LNCaP clone FGC (cell line): ENCODE measurements at places on chromosomes 5 and 9.

- DNase-seq: no peak
These were observed 2.0 kb upstream of the TNFAIP8 start for GRCh38 chr5:119353686-119354366.

- no peak for DNase-seq
These were observed 365.1 kb downstream of the ENC1 start for GRCh38 chr5:74275171-74275992.

DNA sequence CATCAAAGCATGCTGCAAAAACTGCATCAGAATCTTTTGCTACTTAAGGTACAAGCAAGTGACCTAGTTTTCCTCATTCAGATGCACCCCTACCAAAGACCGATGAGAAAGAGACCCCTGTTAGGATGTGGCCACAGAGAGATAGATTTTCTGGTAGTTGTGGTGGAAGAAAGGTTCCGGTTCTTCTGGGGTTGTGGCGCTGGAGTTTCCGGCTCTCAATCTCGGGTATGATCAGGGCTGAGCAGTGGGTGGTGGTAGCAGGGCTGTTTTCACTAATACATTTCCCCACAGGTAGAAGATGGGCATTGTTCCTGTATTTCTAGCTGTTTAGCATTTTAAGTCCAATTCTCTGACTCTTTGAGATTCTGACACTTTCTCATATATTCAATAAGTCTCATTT, 58.4 kb downstream of the PCSK1 start:
- no peak for DNase-seq

- no peak for DNase-seq
These were observed 6.1 kb downstream of the BBLN start for GRCh38 chr9:128166169-128166568.

- DNase-seq: no peak
These were observed 48.4 kb upstream of the SIMC1 start for GRCh38 chr5:176189857-176190256.

DNA sequence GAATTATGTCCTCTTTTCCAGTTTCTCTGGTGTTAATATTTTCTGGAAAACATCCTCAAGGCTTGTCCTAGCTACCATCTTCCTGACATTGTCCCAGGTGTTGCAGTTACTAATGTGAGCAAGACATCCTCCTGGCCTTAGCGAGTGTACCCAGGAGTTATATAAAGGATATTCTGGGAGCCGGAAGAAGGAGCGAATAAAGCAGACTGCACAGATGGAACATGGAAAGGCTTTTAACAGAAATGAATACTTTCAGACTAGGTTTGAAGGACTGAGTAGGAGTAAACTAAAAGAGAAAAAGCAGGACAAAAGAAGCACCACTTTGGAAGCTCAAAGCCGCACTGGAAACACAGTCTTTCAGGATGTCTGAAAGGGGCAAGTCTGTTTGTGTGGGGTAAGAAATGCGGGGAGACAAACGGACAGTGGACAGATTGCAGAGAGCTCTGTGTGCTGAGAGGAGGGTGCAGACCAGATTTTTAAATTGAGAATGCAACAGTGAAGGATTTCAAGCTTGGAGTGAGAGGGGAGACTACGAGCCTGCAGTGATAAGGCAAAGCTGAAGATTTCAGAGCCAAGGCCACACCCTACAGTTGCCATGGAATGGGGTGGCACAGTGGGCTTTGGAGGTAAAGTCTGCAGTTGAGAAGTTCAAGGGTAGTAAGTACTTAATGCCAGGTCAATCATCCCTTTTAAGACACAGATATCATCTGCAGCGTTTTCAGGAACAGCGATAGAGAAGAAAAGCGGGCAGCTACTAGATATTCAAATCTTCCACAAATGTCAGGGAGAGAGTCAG, 94.1 kb upstream of the TAF11L2 start:
- DNase-seq: no peak

GRCh38 chr9:14030375-14031059, 283.4 kb downstream of the NFIB start:
- no peak for DNase-seq

DNA sequence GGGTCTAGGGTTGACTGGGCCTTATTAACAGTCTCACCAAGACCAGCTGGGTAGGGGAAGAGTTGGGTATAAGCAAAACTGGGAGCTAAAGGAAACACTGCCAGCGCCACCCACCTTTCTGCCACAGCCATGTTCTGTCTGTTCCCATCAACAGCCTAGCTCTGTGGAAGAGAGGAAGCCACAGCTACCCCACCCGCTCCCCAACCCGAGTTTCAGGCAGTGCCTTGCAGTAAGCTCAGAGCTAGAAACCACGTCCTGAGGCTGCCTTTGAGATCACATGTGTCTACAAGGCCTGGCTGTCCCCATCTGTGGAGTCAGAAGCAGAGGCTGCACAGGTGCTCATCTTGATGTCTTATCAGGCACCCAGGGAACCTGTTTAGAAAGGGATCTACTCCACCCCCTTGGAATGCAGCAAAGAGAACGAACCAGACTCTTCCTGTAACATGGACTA, 15.3 kb downstream of the HNRNPH1 start:
- no peak for DNase-seq

GRCh38 chr9:22056402-22056801, 47.3 kb upstream of the CDKN2B start:
- DNase-seq: no peak

- DNase-seq: no peak
These were observed 162.3 kb downstream of the AOPEP start for GRCh38 chr9:94888775-94889174.

- no peak for DNase-seq
These were observed 3.0 kb upstream of the SYNPO start for GRCh38 chr5:150637245-150638052.

DNA sequence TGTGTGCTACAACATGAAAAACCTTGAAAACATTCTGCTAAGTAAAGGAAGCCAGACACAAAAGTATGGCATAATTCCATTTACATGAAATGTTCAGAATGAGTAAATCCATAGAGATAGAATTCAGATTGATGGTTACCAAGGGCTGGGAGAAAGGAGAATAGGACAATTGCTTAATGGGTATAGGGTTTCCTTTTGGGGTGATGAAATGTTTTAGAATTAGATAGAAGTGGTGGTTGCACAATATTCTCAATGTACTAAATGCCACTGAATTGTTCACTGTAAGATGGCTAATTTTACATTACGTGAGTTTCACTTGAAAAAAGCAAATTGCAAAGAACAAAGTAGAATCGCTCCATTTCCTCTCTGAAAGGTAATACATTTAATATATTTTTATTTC, 43.0 kb upstream of the GAS1 start:
- DNase-seq: no peak
